ENCODE measurements at places on chromosomes 13 and 19.

- DNase-seq, result no peak
Measured at GRCh38 chr13:107475753-107476453, 739.4 kb downstream of the LIG4 start.

- no peak for DNase-seq
Measured at GRCh38 chr13:105272660-105273631, 1262.5 kb downstream of the EFNB2 start.

DNA sequence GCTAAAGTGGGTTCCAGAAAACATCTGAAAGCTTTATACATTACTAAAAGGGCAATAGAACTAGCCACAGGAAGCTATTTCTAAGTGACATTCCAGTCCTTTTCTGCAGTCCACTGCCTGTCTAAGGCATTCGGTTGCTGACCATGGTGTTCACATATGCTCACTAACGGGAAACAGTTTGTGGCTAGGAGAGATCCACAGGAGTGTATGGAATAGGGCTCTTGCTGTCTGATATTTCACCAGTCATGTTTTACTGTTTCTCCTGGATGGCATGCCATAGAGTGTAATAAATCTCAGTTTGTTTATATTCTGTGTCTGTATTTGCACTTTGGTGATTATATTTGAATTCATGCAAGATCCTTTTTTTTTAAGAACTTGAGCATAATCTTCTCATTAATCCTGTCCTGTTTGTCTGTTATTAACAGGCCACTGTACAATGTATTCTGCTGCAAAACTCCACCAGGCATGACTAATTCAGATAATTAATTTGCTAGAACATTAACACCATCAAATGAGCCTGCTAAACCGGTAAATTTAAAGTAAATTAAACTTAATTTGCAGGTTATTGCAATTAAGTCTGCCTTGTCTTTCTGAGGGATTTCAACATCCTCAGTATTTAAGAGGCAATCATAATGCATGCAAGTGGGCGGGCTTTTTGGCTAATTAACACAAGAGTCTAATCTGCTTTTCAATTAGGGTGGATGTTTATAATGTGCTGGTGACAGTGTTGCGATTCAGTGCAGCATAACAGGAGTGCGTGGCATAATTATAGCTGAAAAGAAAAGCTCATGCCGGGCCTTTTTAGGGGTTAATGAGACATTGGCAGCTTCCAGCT, 201.3 kb downstream of the POU4F1 start:
- no peak for DNase-seq

GRCh38 chr13:45194081-45194939, 6.5 kb downstream of the KCTD4 start:
- no peak for DNase-seq

DNA sequence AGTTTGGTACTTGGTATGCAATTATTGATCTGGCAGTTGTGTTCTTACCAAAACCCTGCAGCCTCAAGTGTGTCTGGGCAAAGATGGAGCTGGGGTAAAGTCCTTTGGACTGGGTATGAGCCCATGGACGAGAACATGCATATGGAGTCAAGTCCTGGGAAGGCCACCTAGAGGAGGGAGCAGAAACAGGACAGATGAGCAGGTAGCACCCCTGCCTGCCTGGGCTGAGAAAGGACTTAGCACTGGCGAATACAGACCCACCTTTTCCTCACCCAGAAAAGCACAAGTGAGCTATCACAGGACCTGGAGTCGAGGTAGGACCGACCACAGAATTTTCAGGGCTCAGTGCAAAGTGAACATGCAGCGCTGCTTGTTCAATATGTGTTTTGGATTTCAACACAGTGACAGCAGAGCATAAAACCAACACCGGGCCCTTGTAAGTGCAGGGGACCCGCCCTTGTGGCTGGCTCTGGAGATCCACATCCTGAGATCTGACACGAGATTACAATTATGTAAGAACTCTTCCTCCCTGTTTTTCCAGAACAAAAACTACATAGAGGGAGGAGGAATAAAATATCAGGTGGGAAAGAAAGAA, 25.9 kb downstream of the IGFL2 start:
- no peak for DNase-seq

- no peak for DNase-seq
Measured at GRCh38 chr13:75554981-75555380, 5.4 kb downstream of the UCHL3 start.

- DNase-seq, result peak; percentile 98
Measured at GRCh38 chr19:39435499-39436349, at the start of gene RPS16. TSS of gene RPS16 (minus strand) at chr19:39435949. CDS start at chr19:39435895, 54 bp downstream.

DNA sequence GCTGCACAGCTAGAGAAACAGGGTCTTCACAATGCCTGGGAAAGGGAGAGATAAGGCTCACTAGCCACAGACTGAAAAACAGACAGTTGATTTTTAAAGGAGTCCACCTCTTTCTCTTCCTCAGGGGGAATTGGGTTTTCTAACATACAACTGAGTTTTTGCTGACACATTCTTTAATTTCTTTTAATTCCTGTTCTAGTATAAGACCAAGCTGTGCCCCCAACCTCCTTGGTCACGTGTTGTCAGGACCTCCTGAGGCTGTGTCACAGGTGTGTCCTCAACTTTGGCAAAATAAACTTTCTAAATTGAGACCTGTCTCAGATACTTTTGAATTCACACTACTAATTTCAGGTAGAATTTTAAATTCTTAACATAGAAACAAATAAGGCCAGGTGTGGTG, 12.1 kb upstream of the ZNF492 start:
- DNase-seq, result no peak

GRCh38 chr13:102309110-102309509, 92.7 kb downstream of the FGF14 start:
- no peak for DNase-seq

- no peak for DNase-seq
Measured at GRCh38 chr13:73369095-73369494, 310.3 kb downstream of the KLF5 start.

GRCh38 chr13:83877651-83878355, 4.5 kb downstream of the SLITRK1 start:
- DNase-seq, result no peak

DNA sequence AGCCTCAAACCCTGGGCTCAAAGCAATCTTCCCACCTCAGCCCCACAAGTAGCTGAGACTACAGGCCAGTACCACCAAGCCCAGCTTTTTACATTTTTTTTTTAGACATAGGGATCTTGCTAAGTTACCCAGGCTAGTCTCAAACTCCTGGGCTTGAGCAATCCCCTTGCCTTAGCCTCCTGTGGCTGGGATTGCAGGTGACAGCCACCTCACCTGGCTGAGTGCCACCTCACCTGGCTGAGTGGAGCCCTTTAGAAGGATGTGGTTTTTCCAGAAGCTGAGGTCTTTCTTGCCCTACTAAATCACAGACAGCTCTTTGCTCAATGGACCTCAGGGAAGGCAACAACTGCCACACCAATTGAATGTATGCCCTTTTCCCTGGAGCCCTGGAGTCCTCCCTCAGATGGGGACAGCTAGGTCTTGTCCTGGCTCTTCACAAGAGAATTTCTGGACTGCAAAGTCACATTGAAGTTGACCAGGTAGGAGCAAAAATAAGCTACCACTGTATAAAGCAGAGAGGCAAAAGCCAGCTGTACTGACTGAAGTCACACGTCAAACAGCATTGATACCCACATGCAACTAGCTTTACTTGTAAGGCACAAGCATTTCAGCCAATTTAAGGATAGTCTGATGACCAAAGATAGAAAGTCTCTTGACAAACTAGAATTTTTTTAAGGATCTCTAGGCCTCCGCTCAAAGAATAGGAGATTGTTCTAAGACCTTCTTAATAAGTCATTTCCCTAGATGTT, 14.0 kb downstream of the PDX1 start:
- no peak for DNase-seq

- DNase-seq, result no peak
Measured at GRCh38 chr19:54197121-54197520, 3.5 kb upstream of the RPS9 start.

GRCh38 chr19:17577457-17578097, 22.1 kb downstream of the COLGALT1 start:
- no peak for DNase-seq

- no peak for DNase-seq
Measured at GRCh38 chr19:37492213-37492612, 14.5 kb upstream of the ZNF793 start.

DNA sequence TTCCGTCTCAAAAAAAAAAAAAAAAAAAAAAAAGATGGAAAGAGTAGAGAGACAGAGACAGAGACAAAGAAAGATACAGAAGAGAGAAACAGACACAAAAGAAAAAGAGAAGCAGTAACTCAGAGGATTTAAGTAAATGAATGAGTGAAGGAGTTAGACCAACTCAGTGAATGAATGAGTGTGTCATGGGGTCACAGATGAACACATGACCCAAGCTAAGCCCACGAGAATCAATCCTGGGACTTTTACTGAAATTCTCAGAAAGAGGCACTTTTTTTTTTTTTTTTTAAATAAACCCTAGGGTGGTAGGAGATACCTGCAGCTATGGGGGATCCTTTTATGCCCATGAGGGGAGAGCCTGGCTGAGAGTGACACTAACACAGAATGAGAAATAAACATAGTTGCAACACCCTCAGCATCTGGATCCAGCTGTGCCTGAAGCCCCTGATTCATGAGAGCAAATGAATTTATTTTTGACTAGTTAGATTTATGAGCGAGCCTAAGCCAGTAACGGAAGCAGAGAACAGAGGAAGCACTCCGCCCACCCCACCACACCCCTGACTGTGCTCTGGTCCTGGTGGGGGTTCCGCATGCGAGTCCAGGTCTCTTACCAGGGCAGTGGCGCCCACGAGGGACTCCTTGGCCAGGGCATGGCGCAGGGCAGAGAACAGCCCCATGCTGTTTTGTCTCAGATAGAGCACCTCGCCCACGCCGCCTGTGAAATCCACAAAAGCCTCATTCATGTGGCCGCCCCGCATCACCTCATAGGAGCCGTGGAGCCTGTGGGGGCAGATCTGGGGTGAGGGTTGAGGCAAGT, 4.6 kb downstream of the CAPN12 start:
- no peak for DNase-seq

GRCh38 chr19:30163663-30164062, 208.5 kb upstream of the ZNF536 start:
- DNase-seq, result no peak

DNA sequence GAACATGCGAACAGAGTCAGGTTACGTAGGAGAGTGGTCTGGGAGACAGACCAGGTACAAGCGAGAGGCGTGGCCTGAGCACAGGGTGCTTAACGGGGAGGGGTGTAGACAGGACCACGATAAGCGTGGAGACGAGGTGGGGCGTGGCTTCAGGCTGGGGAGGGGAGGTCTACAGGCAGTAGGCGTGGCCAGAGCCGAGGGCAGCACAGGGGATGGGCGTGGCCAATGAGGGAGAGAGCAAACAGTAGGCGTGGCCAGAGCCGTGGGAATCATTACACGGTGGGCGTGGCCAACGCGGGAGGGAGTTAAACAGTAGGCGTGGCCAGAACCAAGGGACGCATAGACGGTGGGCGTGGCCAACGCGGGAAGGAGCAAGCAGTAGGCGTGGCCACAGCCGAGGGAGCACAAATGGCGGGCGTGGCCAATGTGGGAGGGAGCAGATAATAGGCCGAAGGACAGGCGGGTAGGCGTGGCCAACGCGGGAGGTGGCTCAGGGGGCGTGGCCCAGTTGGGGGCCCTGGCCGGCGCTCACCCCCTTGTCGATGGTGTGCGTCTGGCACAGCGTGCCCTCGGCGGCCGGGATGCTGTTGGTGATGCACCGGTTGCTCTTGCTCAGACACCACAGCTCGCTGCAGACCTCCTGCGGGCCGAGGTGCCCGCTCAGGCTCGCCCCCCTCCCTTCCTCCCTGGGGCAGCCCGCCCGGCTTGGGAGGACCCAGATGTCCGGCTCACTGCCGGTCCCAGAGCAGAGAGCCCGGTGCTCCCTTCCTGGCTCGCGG, 15.2 kb upstream of the MYO1F start:
- peak; percentile 97 for DNase-seq

- no peak for DNase-seq
Measured at GRCh38 chr13:60019119-60019993, 144.4 kb downstream of the DIAPH3 start.

- DNase-seq, result no peak
Measured at GRCh38 chr13:40136896-40137295, 481.4 kb downstream of the COG6 start.

GRCh38 chr19:1366899-1367870, 16.5 kb upstream of the NDUFS7 start:
- no peak for DNase-seq

- DNase-seq, result no peak
Measured at GRCh38 chr19:2978772-2979171, 1.4 kb downstream of the TLE6 start.

DNA sequence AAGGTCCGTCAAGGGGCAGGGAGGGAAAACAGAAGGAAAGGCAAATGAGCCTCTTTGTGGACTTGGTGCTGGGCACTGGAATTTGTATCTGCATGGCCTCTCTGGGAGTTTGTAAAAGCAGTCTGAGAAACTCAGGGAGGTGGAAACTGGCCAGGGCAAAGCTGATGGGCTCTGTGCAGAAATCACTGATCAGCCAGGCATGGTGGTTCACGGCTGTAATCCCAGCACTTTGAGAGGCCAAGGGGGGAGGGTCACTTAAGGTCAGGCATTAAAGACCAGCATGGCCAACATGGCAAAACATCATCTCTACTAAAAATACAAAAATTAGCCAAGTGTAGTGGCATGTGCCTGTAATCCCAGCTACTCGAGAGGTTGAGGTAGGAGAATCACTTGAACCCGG, 369.9 kb upstream of the ZNF507 start:
- no peak for DNase-seq

DNA sequence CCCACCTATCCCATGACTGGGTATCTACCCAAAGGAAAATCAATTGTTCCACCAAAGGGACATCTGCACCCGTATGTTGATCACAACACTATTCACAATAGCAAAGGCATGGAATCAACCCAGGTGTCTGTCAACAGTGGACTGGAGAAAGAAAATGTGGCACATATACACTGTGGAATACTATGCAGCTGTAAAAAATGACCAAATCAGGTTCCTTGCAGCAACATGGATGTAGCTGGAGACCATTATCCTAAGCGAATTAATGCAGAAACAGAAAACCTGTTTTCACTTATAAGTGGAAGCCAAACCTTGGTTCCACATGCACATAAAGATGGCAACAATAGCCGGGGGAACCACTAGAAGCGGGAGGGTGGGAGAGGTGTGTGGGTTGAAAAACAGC, 228.6 kb downstream of the UQCRFS1 start:
- no peak for DNase-seq

GRCh38 chr19:16836115-16837034, 7.2 kb downstream of the SIN3B start:
- DNase-seq, result no peak

GRCh38 chr13:40116008-40116407, 460.5 kb downstream of the COG6 start:
- peak; percentile 30 for DNase-seq

- no peak for DNase-seq
Measured at GRCh38 chr19:48196321-48196763, 25.9 kb downstream of the ZSWIM9 start.

DNA sequence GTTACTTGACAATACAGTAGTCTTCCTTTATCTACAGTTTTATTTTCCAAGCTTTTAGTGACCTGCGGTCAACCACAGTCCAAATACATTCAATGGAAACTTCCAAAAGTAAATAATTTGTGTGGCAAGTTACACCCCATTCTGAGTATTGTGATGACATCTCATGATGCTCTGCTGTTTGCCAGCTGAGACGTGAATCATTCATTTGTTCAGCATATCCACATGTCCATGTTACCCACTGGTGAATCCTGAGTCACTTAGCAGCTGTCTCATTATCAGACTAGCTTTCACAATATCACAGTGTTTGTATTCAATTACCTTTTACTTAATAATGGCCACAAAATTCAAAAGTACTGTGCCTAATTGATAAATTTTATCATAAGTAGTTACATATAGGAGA, 179.8 kb downstream of the PRR20E start:
- DNase-seq, result no peak

- DNase-seq, result no peak
Measured at GRCh38 chr19:11494634-11495285, 10.9 kb downstream of the ZNF653 start.

GRCh38 chr13:110306960-110307766, at the start of the genes COL4A1 and COL4A2:
TSS of gene COL4A1 (minus strand) at chr13:110307157. CDS start at chr13:110307027, 130 bp downstream.
TSS of gene COL4A2 (plus strand) at chr13:110307284. CDS start at chr13:110307904, 620 bp downstream.
- DNase-seq, result no peak
